Activated T-cell treated with anti-CD3 and anti-CD28 coated beads for 48 hours (primary cell): ENCODE measurements at places on chromosomes 4 and X.

- no peak for DNase-seq
Observed at GRCh38 chr4:182478475-182478874, 235.3 kb downstream of the TENM3 start.

GRCh38 chrX:136608295-136608933 lies 39.5 kb upstream of the CD40LG start:
- peak; percentile 25 for DNase-seq

DNA sequence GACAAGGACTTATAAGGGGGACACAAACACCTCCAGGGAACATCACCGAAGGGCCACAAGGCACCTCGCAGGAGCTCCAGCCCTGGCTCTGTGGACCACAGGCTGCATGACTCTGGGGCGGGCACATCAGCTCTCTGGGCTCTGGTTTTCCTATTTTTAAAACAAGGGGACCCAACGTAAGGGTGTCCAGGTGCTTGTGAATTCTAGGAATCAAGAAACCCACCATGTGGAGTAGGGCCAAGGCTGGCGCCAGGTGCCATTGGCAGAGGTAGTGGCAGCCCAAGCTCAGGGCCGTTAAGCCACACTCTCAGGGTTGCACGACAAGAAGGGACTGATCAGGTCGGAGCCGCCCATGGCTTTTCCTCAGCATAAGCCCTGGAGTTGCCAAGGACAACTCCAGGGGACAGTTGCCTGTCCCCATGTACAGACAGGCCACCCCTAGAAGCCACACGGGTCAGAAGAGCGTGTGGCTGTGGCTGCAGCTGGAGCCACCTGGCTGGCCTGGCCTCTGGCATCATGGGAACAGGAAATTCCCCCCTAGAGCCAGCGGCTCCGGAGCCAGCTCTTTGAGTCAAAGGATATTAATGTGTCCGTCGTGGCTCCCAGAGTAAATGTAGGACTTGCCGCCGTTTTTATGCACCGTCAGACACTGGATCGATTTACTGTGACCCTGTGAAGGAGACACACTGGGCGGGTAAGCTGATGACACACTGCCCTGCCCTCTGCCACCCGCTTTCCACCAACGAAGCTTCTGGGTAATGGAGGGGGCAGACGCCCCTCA lies 32.5 kb downstream of the WDR1 start:
- DNase-seq: no peak

DNA sequence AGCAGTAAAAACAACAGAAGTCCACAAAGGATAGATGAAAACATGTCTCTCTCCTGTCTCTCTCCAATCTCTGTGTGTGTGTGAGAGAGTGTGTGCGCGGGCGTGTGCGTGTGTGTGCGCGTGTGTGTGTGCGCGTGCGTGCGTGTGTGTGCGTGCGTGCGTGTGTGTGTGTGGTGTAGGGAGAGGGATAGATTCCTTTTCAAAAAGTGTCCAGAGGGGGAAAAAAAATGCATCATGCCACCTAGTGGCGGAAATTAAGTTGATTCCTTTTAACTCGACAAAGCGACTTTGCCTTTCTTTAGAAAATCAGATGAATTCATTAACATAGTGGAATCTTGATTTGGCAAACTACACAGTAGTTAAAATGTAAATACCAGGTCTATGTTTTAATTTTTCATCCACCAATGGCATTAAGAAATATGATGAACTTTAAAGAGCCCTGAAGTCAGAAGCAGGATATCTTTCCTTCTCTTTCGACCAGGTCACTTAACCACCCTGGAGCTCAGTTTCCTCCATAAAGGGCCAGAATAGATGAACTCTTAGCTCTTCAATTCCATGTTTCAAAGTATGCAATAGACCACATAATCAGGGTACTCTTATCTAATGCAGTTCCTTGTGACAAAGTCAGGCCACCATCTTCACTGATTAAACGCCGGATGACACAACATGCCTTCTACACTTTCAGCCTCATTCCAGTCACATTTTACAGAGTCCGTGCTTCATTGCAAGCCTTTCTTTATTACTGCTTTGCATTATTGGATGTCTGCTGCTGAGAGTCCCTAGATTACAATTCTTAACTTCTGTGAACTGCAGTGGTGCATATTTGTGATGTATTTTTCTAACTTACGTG lies 162.8 kb downstream of the FBXO8 start:
- DNase-seq: no peak

- no peak for DNase-seq
Observed at GRCh38 chr4:78659264-78659663, 107.7 kb downstream of the ANXA3 start.
